ENCODE measurements at places on chromosomes 2 and 18. TPM values are rescaled to one million over a fixed set of nuclear protein-coding genes. Genes with fewer than 3 reads are reported as not detected.

Gene MROH2A
- total RNA-seq, result not detected

Gene COLEC12
- 13.2 TPM for total RNA-seq

Gene PSTPIP2
- 8.9 TPM for total RNA-seq

Gene MEP1B
- total RNA-seq, result not detected

Gene GCA
- total RNA-seq, result 5.5 TPM

All from glomerular endothelial cell (primary cell).